ENCODE measurements at places on chromosomes 4 and X.
A peak's percentile ranks its signal among the peaks of the same experiment; 100 is the strongest.

- no peak for DNase-seq
Observed at GRCh38 chr4:6154875-6155274, 45.5 kb downstream of the JAKMIP1 start.

GRCh38 chrX:43656005-43656494, at the start of gene MAOA:
Gene MAOA (plus strand): TSS chrX:43656299. CDS start chrX:43656342, 43 bp downstream.
- DNase-seq, result no peak

GRCh38 chr4:1291091-1291490, 1.4 kb downstream of the MAEA start:
- DNase-seq, result no peak

GRCh38 chrX:156000361-156000926, 2.9 kb downstream of the IL9R start:
- no peak for DNase-seq

DNA sequence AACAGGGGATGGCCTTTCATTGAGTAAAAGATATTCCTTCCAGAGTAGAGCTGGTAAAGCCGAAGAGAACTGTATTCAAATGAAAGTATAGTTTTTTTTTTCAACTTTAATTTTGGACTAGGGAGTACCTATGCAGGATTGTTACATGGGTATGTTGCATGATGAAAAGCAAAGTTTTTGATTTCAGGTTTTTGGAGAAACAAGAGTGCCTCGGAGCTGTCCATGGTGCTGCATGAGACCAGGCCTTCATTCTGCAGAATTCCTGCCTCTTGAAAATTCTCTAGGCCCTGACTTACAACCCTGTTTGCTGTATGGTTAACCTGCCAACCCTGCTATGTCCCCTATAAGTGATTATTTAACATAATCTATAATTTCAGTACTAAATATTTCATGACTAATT, 1065.7 kb upstream of the FTHL17 start:
- DNase-seq, result peak; percentile 25

DNA sequence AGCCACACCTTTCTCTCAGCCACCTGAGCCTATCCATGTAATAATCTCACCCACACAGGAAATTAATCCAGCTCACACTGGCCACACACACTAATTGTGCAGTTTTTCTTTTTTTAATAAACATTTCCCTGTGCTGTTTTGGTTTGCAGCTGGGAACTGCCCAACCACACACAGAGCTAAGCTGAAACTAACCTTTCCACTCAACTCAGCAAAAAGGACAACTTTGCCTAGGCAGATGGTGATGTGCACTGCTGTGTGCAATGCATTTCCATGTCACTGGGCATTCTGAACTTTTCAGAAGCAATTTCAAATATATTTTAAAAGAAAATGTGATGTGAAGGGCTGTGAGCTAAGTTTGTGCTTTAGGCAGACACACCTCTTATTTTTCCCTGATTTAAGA, 70.0 kb upstream of the TLL1 start:
- peak; percentile 35 for DNase-seq

GRCh38 chrX:153831429-153832150, 1.2 kb upstream of the PDZD4 start:
- DNase-seq, result no peak

- DNase-seq, result no peak
Observed at GRCh38 chrX:9790866-9791265, 4.6 kb downstream of the SHROOM2 start.

GRCh38 chr4:93168053-93168452, 660.5 kb upstream of the ATOH1 start:
- no peak for DNase-seq

GRCh38 chrX:67607466-67607865, 63.6 kb downstream of the AR start:
- no peak for DNase-seq

DNA sequence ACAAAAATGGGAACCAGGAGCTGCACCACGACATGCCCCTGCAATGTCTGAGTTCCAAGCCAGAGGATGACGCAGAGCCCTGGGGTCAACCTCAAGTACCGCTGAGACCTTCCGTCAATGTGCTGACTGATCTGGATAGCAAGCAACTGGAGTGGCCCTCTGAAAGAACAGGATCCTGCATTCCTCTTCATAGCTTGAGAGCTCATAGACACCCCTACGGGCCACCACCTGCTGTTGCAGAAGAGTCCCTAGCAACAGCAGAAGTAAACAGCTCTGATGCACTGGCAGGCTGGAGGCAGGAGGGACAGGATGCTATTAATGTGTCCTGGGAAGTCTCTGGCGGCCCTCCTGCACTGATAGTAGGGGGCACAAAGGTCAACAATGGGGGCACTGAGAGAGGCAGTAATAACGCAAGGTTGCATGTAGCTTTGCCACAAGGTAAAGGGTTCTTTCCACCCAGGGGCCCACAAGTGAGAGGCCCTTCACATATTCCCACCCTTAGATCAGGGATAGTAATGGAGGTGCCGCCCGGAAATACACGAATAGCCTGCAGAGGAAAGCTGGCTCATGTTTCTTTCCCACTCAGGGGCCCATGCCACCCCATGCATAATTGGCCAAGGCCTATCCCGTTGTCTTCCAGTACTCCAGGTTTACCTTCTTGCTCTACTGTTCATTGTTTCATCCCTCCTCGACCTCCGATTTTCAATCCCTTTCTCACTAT, 1.3 kb downstream of the PRR32 start:
- DNase-seq, result no peak

DNA sequence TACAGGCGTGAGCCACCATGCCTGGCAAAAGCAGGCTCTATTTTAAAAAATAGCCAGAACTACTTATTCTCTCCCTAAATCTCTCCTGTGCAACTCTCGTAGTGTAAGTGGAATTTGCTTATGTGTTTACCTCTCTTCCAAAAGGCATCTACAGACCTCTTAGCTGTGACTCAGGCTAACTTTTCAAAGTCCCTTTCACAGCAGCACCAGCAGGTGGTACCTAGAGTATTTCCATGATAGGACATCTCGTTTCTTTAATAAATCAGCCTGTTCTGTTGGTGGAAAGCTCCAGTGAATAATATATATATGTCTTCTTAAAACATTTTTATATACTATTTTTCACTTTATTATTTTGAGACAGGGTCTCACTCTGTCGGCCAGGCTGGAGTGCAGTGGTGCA, 89.0 kb downstream of the NSUN7 start:
- DNase-seq, result no peak

- no peak for DNase-seq
Observed at GRCh38 chr4:73433140-73433539, 2.9 kb upstream of the AFP start.

DNA sequence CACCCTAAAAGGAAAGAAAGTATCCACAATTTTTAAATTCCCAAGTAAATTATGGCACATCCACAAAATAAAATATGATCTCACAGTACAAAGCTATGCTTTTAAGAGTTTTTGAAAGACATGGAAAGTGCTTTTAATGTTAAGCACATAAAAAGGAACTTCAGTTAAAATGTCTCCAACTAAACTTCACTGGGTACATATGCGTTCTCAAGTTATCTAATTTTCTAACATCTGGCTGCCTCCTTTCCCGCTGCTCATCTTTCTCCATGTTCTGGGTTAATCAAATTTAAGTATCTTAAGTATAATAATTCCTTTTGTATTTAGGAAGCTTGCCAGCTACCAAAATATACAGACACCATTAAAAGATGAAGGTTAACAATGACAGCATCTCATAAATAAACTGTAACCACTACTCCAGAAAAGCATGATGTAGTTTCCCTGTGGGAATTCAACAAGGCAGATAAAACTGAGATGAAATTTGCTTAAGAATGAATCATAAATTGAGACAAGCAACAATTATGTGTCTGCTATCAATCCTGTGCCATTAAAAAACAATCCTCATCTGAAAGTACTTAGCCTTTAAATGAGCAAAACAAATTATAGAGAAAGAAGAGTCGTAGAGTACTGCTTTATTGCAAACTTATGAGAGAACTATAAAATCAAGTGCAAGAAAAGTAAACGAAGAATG, 25.1 kb downstream of the PRSS12 start:
- no peak for DNase-seq

DNA sequence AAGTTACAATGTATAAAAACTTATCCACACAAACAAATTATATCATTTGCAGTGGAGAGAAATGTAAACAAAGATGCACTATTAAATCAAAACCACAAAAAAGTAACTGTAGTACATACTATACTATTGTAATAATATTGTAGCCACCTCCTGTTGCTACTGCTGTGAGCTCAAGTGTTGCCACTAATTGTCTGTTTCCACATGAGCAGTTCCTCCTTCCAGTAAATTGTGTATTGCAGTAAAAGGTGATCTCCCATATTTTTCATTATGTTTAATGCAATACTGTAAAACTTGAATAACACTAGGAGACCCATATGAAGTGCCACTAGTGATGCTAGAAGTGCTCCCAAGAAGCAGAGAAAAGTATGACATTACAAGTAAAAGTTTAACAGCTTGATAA, 11.7 kb downstream of the LIN54 start:
- no peak for DNase-seq

DNA sequence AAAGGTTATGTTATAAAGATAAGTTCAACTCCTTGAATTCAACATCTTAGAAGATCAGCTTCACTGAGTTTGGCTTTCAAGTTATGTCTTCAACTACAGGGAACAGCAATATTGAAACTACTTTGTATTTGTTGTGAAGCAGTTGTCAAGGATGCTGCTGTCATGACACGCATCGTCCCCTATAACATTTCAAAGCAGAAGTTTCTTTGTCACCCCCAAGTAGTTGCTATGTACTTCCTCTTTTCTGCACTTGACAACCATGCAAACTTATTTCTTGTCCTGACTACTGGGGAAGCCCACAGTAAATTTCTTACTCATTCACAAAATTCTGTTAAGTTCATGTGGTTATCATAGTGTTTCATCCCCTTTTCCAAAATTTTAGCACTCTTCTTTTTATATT, 14.3 kb downstream of the ANTXR2 start:
- peak; percentile 72 for DNase-seq

Measured in RPMI8226 (cell line).